Heart right ventricle (tissue), 16 donors: ENCODE measurements at places on chromosomes 5 and 9. TPM values are rescaled to one million over a fixed set of nuclear protein-coding genes. Genes with fewer than 3 reads are reported as not detected.

DNA sequence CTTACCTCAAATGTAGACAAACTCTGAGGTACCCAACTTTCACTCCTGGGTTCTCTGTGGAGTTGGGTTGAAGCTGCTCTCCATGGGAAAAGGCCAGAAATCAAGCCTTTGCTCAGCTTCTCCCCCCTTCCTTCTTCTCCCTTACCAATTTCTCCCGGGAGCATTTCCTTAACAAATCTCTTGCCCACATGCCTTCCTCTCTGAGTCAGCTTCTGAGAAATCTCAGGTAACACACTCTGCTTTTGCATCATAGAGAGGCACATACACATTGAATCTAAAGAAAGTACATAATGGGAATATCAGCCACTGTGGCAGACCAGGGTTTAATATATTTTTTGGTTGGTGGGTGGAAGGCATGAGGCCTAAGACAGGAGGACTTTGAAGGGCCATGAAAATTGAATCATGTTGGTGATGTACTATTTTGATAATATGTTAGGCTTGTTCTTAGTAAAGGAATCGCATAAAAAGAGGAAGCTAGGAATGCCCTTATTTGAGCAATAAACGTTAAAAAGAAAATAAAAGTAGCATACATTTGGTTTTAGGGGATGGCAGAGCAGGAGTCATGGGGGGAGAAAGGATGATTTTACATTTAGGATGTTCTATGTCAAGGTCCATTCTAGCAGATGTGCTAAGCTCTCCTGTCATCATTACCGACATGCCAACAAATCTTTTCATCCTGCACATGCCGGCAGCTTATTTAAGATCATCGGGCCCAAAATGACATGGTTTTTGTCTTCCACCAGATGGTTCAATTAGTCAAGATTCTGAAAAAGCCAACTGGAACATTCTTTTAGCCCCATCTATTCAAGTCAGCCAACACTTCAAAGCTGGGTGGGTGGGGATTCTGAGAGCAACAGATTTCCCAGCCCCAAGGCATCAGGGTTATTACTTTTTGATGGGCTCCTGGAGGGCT is 199.5 kb upstream of the CLINT1 start:
- H3K36me3 ChIP-seq: no peaks in the 10 kb centered on the region
- H3K27me3 ChIP-seq: peaks cover 5% of the 10 kb centered on the region
- H3K4me1 ChIP-seq: no peaks in the 10 kb centered on the region
- H3K27ac ChIP-seq: no peak overlapping the region
- no peak overlapping the region for H3K4me3 ChIP-seq
- DNase-seq: no peak

- H3K4me1 ChIP-seq: no peaks in the 10 kb centered on the region
- no peak overlapping the region for H3K27ac ChIP-seq
These were observed 6.0 kb upstream of the FAM163B start for GRCh38 chr9:133615186-133615585.

- no peaks in the 10 kb centered on the region for H3K27me3 ChIP-seq
- DNase-seq: no peak
- no peaks in the 10 kb centered on the region for H3K36me3 ChIP-seq
- H3K27ac ChIP-seq: no peak overlapping the region
- no peaks in the 10 kb centered on the region for H3K4me1 ChIP-seq
These were observed 607.1 kb downstream of the TLE1 start for GRCh38 chr9:81082221-81082620.

DNA sequence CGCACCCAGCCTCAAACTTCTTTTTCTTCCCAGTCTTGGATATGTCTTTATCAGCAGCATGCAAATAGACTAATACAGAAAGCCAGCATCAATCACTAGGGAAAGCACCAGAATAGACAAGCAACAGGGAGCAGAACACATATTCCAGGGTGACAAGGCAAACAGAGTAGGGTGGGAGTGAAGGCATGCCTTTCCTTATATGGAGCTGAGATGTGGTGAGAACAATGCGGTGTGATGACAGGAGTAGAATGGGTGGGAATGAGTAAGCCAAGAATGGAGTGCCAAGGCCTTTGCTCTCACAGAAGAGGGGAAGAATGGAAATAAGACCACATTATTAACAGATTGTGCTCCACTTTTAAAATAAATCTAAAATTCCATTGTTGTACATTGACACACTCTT is 115.6 kb downstream of the CETN3 start:
- no peak overlapping the region for H3K27ac ChIP-seq
- no peaks in the 10 kb centered on the region for H3K36me3 ChIP-seq
- DNase-seq: no peak
- no peaks in the 10 kb centered on the region for H3K4me1 ChIP-seq
- H3K27me3 ChIP-seq: no peaks in the 10 kb centered on the region

DNA sequence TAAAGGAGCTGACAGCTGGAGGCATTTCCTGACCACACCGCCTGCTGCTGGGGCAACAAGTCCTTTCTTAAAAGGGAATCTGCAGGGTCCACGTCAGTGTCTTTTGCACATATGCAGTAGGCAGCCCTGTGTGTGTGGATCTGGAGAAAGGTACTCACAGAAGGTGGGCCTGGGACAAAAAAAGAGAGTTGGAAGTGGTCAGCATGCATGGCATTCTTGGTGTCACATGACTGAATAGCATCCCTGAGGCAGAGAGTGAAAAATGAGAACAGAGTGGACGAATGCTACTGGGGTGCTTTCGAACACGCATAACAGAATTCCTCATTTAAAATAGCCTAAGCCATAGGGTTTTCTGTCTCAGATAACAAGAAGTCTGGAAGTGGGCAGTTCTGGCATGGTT is 47.0 kb downstream of the DNAJC21 start:
- H3K4me1 ChIP-seq: no peaks in the 10 kb centered on the region
- H3K27me3 ChIP-seq: no peaks in the 10 kb centered on the region
- H3K4me3 ChIP-seq: no peak overlapping the region
- DNase-seq: no peak
- H3K36me3 ChIP-seq: no peaks in the 10 kb centered on the region
- H3K27ac ChIP-seq: no peak overlapping the region

GRCh38 chr5:135279328-135279727 is 119.7 kb downstream of the MACROH2A1 start:
- H3K36me3 ChIP-seq: no peaks in the 10 kb centered on the region
- DNase-seq: no peak
- no peak overlapping the region for H3K27ac ChIP-seq
- H3K27me3 ChIP-seq: no peaks in the 10 kb centered on the region
- no peaks in the 10 kb centered on the region for H3K4me1 ChIP-seq

NTRK2 gene
- total RNA-seq: 2.0 TPM

TRMO gene
- 7.5 TPM for total RNA-seq
